ENCODE measurements at places on chromosomes 6 and 20.

DNA sequence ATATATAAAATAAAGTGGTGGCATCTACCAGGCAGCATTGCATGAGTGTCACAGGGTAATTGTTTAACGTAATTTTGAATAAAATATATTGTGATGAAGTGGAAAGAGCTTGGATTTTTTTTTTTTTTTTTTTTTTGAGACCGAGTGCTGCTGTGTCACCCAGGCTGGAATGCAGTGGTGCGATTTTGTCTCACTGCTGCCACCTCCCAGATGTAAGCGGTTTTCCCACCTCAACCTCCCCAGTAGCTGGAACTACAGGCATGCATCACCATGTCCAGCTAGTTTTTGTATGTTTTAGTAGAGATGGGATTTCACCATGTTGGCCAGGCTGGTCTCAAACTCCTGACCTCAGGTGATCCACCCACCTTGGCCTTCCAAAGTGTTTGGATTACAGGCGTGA is 81.1 kb upstream of the SMIM8 start:
- no peak for DNase-seq

DNA sequence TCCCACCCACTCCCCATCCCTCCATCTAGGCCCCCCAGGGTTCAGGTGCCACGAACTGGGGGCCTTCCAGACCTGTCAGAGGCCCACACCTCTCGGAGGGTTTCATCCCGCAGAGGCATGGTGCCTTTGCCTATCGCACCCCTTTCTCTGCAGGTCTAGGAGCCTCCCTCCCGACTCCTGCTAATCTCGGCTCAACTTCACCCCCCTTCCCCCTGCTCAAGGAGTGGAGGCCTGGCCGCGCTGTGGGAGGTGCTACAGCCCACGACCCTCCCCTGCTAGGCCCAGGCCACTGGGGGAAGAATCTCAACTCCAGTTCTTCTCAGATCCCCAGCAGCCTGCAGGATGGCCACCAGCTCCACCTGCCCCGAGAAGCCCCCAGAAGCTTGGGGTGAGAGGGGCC is at the start of gene TULP1:
TULP1 (minus strand) TSS at position 157 of the 400 bp plus-strand sequence; CDS start at position 119, 38 bp downstream.
- DNase-seq: no peak

DNA sequence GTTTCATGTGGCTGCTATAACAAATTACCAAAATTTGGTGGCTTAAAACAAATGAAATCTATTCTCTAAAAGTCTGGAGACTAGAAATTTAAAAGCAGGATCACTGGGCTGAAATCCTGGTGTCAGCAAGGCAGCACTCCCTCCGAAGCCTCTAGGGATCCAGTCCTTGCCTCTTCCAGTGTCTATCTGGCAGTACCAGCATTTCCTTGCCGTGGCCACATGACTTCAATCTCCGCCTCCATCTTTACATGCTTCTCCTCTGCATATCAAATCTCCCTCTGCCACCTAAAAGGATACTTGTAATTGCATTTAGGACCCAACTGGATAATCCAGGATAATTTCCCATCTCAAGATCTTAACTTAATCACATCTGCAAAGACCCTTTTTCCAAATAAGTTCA is 30.2 kb downstream of the ARHGAP18 start:
- no peak for DNase-seq

GRCh38 chr20:62485062-62485700 is 9.4 kb upstream of the GATA5 start:
- no peak for DNase-seq

- DNase-seq: no peak
Measured at GRCh38 chr6:46279874-46280273, 109.1 kb upstream of the ENPP5 start.

DNA sequence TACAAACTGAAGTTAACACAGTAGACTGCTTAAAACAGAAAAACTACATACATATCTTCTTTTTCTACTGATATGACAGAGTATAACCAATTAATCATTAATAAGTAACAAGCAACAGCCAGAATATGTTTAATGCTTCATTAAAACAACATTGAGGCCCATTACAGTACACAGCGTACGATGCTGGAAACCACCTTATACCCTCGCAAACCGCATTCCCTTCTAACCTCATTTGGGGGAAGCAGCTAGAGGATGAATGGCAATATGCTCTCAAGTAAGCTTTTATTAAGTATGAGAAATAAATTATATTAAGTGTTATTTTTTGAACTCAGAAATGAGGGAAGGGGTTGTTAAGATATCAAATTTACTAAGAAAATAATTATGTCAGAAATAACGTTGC is 142.4 kb downstream of the GMDS start:
- no peak for DNase-seq

GRCh38 chr20:21577551-21577950 is 63.7 kb upstream of the NKX2-2 start:
- no peak for DNase-seq

GRCh38 chr20:19771031-19771430 is 13.0 kb downstream of the RIN2 start:
- no peak for DNase-seq

- no peak for DNase-seq
Measured at GRCh38 chr6:1619098-1619672, 9.5 kb downstream of the FOXC1 start.

DNA sequence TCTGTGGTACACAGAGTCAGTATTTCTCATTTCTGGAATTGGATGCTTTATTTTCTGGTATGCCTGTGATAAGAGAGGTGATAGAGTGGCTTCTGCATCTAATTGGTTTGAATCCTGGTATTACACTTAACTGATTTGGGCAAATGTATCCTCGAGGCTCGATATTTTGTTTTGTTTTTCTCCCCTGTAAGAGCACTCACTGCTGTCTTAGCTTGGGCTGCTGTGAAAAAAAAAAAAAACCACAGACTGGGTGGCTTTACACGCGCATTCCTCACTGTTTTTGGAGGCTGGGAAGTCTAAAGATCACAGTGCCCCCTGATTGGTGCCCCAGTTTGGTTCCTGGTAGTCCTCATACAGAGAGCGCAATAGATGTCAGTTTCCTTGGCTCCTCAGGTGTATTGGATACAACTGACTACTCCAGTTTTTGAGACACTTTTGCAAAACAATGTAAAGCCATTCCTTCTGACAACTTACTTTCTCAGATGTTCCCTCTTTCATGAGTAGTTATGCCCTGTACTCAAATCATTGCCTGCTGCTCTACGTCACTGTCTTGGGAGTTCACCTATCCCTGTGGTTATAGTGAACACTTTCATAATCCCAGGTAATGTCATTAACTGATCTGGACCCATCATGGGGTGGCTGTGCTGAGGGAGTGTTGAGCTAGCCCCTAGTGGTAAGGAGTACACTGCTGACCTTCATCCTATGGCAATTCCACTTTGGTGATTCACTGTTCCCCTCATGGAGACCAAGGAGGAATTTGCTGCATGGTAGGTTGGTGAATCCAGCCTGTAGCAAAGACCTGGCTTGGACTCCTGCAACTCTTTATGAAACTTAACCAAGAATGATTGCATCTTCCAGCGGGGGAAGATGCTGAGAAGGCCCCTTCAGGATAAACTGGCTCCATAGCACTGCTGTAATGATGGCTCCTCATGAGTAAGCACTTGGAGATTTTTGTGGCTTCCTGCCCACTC is 3.5 kb upstream of the ACAT2 start:
- DNase-seq: no peak

- DNase-seq: no peak
Measured at GRCh38 chr6:100121854-100122609, 128.0 kb upstream of the MCHR2 start.

DNA sequence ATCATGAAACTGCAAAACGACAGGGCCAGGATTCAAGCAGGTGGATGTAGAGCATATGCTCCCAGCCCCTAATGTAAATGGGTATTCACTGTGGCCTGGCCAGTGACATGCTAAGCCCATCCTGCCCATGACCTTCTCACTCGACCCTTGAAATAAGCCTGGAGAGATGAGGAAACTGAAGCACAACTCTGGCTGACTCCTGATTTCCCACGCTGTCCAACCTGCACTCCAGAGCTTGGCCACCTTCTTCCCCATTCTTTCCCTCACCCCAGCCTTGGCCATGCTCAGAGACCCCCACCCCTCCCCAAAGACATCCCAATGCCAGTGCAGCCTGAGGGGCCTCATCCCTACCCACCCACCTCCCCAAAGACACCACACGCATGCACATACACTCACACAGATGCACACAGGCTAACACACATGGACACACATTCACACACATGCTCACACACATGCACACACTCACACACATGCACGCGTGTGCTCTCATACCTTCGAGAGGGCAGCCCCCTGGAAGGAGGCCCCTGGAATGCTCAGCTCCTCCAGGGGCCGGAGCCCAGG is 12.4 kb downstream of the TFEB start:
- DNase-seq: no peak

DNA sequence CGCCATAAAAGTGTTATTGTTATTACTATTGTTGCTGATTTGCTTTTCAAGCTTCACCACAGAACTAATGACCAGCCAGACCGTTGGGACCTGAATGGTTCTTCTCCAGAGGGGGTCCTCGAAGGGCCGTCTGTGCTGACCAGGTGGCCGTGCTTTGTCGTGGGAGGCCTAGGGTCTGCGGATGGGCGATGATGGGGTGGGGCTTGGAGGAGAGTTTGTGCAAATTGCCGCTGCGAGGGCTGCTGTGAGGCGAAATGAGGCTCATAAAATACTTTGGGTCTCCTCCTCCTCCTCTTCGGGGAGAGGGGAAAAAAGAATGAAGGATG is 6.0 kb upstream of the ZBTB22 start:
- DNase-seq: no peak
